SK-N-MC (cell line): ENCODE measurements at places on chromosomes 5 and 9.

- DNase-seq: no peak
These were observed 17.2 kb upstream of the AFAP1L1 start for GRCh38 chr5:149254506-149254905.

- DNase-seq: no peak
These were observed 56.2 kb downstream of the CD180 start for GRCh38 chr5:67140413-67140812.

DNA sequence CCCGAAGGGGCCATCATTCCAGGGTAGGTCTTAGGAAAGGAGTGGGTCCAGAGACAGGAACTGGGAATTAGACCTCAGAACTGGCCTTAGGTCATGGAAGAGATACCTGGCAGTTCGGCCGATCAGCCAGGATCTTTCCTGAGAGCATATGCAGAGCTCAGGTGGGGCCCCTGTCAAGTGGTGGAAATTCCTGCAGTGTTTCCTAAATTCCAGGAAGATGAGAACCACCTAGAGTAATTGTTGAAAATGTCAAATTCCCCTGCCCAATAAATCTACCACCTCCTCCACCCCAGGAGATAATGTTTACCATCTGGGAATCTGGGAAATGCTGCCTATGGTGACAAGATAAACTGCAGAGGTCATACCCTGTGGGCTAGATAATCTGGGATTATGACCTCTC lies 14.6 kb downstream of the TMEM171 start:
- no peak for DNase-seq

DNA sequence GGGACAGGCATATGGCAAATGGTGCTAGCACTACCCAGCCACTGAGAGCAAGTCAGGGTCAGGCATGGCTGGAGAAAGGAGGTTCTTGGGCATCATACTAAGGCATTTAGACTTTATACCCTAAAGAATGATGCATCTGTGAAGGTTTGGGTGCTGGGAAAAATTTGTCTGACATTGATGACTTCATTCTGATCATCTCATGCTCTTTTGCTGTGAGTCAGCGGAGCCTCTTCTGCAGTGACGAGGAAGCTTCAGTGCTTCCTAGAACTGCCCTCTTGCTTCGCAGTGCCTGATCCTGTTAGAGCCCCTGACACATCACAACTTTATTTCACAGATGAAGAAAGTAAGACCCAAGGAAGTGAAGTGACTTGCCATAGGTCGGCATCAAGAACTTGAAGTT lies 266.6 kb upstream of the GAS1 start:
- DNase-seq: no peak

DNA sequence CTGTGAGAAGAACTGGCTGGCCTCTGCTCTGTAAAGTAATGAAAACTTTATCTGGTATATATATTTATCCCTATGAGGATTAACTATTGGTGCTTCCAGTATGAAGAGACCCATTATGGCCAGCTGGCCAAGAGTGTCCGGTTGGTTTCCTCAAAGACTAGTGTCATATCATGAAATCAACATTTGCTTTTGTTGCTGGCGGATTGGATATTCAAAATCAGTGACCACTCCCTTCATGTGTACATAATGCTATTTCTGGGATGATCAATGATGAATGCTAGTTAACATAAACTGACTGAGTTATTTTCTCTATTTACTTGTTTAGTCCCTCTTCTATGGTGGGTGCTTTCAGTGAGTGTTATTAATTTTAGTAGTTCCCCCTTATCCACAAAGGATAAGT lies 60.8 kb upstream of the NUDT12 start:
- DNase-seq: no peak
